PC-3 (cell line): ENCODE measurements at places on chromosomes 16 and 17. TPM values are rescaled to one million over a fixed set of nuclear protein-coding genes. Genes with fewer than 3 reads are reported as not detected.

Gene TEX19
- 0.46 and 1.2 TPM in 2 replicates for total RNA-seq

DNA sequence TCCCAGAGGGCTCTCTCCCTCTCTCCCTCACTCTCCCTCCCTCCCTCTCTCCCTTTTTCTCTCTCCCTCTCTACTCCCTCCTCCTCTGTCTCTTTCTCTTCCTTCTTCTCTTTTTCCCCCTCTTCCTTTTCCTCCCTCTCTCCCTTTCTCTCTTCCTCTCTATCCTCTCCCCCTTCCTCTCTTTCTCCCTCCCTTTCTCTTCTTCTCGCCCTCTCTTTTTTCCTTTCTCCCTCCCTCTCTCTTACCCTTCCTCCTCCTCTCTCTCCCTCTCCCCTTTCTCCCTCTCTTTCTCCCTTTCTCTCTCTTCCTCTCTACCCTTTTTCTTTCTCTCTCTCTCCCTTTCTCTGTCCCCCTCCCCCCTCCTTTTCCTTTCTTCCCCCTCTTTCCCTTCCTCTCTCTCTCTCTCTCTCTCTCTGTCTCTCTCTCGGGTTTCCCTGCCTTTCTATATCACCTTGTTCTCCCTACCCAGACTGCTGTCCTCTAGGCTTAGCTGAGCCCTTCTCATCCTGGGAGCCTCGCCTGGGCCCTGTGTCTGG, 25.8 kb upstream of the TMEM220 start:
- no peak for DNase-seq
- no peaks in the 10 kb centered on the region for H3K36me3 ChIP-seq

GRCh38 chr16:48540222-48540900, 69.6 kb downstream of the N4BP1 start:
- DNase-seq = no peak
- no peak overlapping the region for H3K27ac ChIP-seq
- no peak overlapping the region for H3K4me3 ChIP-seq
- no peaks in the 10 kb centered on the region for H3K27me3 ChIP-seq

DNA sequence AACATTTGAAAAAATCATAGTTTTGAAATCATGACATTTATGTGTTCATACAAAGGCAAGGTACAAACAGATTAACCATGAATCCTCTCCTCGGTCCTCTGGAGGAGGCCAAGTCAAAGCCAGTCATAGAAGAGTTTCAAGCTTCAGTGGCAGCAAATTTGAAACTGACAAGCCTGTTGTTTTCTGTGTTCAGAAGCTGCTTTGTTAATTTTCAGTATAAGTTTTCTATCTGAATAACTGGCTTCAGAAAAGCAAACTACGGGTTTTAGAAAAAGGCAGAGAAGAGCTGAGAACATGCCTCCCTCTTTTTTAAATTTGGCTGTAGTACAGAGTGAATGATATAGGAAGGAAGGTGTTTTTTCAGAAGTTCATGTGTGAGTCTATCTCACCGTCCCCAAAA, 79.6 kb upstream of the CLEC18B start:
- no peaks in the 10 kb centered on the region for H3K27me3 ChIP-seq
- H3K27ac ChIP-seq = no peak overlapping the region
- no peaks in the 10 kb centered on the region; the same call in 1 of the 2 replicates for H3K36me3 ChIP-seq
- no peak for DNase-seq
- H3K4me1 ChIP-seq = no peaks in the 10 kb centered on the region
- H3K4me3 ChIP-seq = no peak overlapping the region

Gene C17orf58
- 13.2 and 25.3 TPM in 2 replicates for total RNA-seq

DNA sequence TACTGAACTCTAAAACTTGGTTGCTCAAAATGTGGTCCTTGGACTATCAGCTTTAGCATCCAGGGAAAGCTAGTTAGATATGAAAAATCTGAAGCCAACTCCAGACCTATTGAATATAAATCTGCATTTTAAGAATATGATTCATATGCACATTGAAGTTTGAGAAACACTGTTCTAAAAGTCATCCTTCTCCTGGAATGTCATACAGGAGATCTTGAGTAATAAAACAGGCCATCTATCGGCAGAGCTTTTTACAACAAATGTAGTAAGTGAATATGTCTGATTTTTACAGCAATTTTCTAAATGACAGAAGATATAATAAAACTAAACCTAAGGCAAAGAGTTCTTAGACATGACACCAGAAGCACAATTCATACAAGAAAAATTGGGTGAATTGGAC, 140.4 kb downstream of the PMP22 start:
- H3K27ac ChIP-seq = no peak overlapping the region
- no peaks in the 10 kb centered on the region for H3K36me3 ChIP-seq
- no peaks in the 10 kb centered on the region for H3K4me1 ChIP-seq
- H3K27me3 ChIP-seq = peaks cover 76% of the 10 kb centered on the region

DNA sequence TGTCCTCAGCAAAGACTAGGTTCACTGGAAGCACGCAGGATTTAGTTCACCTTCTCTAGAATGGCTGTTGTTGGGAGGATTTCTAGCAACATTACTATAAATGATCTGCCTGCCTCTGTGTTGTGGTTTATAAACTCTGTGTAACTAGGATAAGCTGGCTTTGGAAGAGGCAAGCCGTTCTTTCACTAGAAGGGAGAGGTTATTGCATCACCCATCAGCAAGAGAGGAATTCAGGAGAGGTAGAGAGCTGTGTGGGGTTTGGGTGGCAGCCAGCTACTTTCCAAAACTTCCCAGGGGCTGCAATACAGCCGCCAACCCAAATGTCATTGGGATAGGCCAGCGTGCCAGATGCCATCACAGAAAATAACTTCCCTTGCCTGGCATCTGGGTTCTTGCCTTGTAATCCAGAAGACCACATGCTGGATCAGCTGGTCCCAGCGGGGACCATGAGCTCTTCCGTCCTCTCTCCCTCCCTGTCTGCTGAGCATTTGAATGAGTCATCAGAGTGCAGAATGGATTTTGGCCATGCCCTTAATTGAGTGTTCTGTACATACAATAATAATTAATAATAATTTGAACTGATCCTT, 95.7 kb upstream of the RBFOX1 start:
- no peaks in the 10 kb centered on the region for H3K4me1 ChIP-seq
- H3K27me3 ChIP-seq = no peaks in the 10 kb centered on the region

Gene CCL16
- total RNA-seq = not detected in 2 replicates

Gene MED31
- 18.8 and 19.1 TPM in 2 replicates for total RNA-seq

Gene NRN1L
- not detected in 2 replicates for total RNA-seq

GRCh38 chr17:66087073-66087472, 104.9 kb downstream of the CEP112 start:
- no peaks in the 10 kb centered on the region for H3K27me3 ChIP-seq
- no peaks in the 10 kb centered on the region for H3K4me1 ChIP-seq
- H3K36me3 ChIP-seq = no peaks in the 10 kb centered on the region; the same call in 1 of the 2 replicates

DNA sequence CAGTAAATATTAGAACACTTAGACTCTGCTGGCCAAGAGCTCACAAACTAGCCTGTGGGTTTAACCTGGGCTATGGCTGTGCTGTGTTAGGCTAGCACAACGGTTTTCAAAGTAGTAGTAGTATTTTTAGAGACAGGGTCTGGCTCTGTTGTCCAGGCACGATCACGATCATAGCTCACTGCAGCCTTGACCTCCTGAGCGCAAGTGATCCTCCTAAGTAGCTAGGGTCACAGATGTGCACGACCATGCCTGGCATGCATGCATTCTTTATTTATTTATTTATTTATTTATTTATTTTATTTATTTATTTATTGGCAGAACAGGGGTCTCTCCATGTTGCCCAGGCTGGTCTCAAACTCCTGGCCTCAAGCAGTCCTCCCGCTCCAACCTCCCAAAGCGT, 10.3 kb downstream of the MRPL27 start:
- H3K4me3 ChIP-seq = no peak overlapping the region
- no peaks in the 10 kb centered on the region for H3K4me1 ChIP-seq
- DNase-seq = no peak
- H3K27me3 ChIP-seq = no peaks in the 10 kb centered on the region

Gene MT1G
- total RNA-seq = not detected in 2 replicates

Gene CEP20
- total RNA-seq = 25.9 and 37.0 TPM in 2 replicates

- H3K27me3 ChIP-seq = no peaks in the 10 kb centered on the region
- H3K36me3 ChIP-seq = peaks cover 10% of the 10 kb centered on the region; the same call in 1 of the 2 replicates
- no peak for DNase-seq
- no peak overlapping the region for H3K4me3 ChIP-seq
- no peak overlapping the region for H3K27ac ChIP-seq
These were observed 480 bp upstream of the PROCA1 start for GRCh38 chr17:28712032-28712704.

- H3K36me3 ChIP-seq = no peaks in the 10 kb centered on the region
- peaks cover 36% of the 10 kb centered on the region for H3K27me3 ChIP-seq
- DNase-seq = no peak
- H3K4me1 ChIP-seq = no peaks in the 10 kb centered on the region
- H3K27ac ChIP-seq = no peak overlapping the region
- H3K4me3 ChIP-seq = no peak overlapping the region
These were observed 182.0 kb downstream of the IRF8 start for GRCh38 chr16:86080982-86081381.

Gene PRSS27
- 1.2 TPM in 1 of 2 replicates, not detected in the other for total RNA-seq

DNA sequence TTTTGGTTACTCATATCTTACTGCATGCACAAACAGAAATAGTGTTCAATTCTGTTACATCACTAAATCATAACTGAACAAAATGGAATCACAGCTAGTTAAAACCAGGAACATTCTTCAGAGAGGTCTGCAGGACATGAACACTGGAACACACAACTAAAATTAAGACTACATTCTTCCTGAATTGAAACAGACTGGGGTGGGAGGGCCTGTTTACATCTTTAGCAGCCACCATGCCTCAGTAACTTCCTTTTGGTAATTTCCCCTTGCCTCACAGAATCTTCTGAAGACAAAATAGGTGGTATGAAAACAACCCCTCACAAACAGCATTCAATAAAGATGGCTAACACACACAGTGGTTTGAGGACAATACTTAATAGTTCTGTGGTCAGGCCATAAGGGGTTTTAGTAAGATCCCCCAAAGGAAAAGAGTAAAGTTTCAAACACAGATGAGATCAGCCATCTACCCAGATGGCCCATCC, 6.5 kb downstream of the MARF1 start:
- H3K4me1 ChIP-seq = peaks cover 5% of the 10 kb centered on the region
- H3K27ac ChIP-seq = no peak overlapping the region
- DNase-seq = no peak

Gene LLGL2
- 92.9 and 122 TPM in 2 replicates for total RNA-seq

- DNase-seq = peak; percentile 95
- H3K36me3 ChIP-seq = peaks cover 22% of the 10 kb centered on the region
- peaks cover 79% of the 10 kb centered on the region for H3K4me1 ChIP-seq
- peak overlapping the region; percentile 90 for H3K4me3 ChIP-seq
- H3K27me3 ChIP-seq = no peaks in the 10 kb centered on the region
These were observed 870 bp upstream of the ITGA3 start for GRCh38 chr17:50055055-50055425.

DNA sequence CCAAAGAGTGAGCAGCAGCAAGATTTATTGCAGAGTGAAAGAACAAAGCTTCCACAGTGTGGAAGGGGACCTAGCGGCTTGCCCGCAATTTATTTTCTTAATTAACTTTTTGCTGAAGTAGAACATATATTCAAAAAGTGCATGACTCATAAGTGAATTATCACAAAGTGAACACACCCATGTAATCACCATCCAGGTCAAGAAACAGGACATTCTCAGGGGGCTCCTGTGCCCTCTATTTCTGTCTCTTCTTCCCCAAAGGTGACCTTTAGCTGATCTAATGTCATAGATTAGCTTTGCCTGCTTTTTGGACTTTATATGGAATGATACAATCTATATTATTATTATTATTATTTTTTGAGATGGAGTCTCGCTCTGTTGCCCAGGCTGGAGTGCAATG, 19.9 kb downstream of the ERAL1 start:
- no peaks in the 10 kb centered on the region for H3K27me3 ChIP-seq
- 0 out of 2 replicates have a peak, but pooled peaks cover 4% of the 10 kb centered on the region for H3K4me1 ChIP-seq
- H3K4me3 ChIP-seq = no peak overlapping the region
- DNase-seq = no peak

DNA sequence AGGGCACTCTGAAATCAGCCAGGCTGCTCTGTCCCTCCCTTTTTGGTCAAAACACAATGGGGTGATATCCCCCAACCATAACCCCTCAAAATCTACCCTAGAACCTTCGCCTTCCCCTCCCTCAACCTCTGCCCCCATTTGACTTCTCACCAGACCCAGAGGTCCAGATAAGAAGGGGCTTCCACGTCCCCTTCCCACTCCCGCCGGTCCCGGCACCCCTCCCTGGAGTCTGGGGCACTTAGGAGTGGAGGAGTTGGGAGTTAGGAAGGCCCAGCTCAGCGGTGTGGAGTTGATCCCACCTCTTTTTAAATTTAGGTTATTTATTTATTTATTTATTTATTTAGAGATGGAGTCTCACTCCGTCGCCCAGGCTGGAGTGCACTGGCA, 619 bp upstream of the TMEM92 start:
- peak overlapping the region; percentile 76 for H3K4me3 ChIP-seq
- no peaks in the 10 kb centered on the region for H3K27me3 ChIP-seq
- no peak for DNase-seq
- no peak overlapping the region for H3K27ac ChIP-seq
- peaks cover 50% of the 10 kb centered on the region for H3K4me1 ChIP-seq

DNA sequence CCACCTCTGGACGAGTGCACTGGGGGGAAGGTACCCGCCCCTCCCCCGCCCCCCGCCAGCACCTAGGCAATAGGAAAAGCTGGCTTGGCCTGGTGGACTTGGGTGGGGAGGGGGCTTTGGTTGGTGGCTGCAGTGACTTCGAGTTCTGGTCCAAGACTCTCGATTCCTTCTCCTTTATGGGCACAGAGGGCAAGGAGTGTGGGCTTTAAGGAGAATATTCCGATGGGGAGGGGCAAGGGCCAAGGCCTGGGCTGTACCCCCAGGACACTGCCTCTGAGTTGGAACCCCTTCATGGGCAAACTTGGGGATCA, 409 bp downstream of the ACSF2 start:
- no peaks in the 10 kb centered on the region for H3K36me3 ChIP-seq
- H3K27me3 ChIP-seq = no peaks in the 10 kb centered on the region
- peaks cover 61% of the 10 kb centered on the region for H3K4me1 ChIP-seq
- peak overlapping the region; percentile 83 for H3K4me3 ChIP-seq
- no peak for DNase-seq

GRCh38 chr16:59758848-59759247, 1024.7 kb upstream of the GOT2 start:
- no peaks in the 10 kb centered on the region; the same call in 1 of the 2 replicates for H3K27me3 ChIP-seq
- H3K4me1 ChIP-seq = no peaks in the 10 kb centered on the region
- H3K36me3 ChIP-seq = no peaks in the 10 kb centered on the region
- H3K4me3 ChIP-seq = no peak overlapping the region
- DNase-seq = peak; percentile 38
- no peak overlapping the region for H3K27ac ChIP-seq

DNA sequence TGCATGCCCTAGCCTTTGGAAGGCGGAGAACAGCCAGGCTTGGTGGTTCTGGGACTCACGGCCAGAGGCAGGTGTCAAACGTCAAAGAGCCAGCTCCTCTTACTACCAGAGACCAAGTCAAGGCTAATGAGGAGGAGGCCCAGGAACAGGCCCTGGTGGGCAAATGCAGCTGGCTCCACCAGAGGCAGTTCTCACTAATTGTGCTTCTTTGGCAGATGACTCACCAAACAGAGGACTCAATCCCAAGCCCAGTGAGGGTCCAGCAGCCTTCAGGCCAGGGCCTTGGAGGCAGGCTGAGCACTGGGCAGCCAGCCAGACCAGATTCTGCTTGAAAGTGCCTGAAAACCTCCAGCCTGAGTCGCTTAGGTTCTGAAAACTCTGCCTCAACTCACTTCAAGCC, 336.5 kb upstream of the CDH5 start:
- no peaks in the 10 kb centered on the region for H3K27me3 ChIP-seq
- 0 out of 2 replicates have a peak, but pooled peaks cover 8% of the 10 kb centered on the region for H3K4me1 ChIP-seq
- no peak overlapping the region for H3K27ac ChIP-seq
- H3K36me3 ChIP-seq = no peaks in the 10 kb centered on the region

GRCh38 chr17:73533781-73534180, 110.5 kb downstream of the SDK2 start:
- no peaks in the 10 kb centered on the region for H3K36me3 ChIP-seq
- H3K27me3 ChIP-seq = peaks cover 91% of the 10 kb centered on the region
- no peak overlapping the region for H3K27ac ChIP-seq
- H3K4me3 ChIP-seq = no peak overlapping the region
- no peaks in the 10 kb centered on the region for H3K4me1 ChIP-seq

- H3K36me3 ChIP-seq = no peaks in the 10 kb centered on the region
- no peak overlapping the region for H3K4me3 ChIP-seq
- no peaks in the 10 kb centered on the region for H3K27me3 ChIP-seq
- peaks cover 13% of the 10 kb centered on the region; the same call in 1 of the 2 replicates for H3K4me1 ChIP-seq
- no peak for DNase-seq
These were observed 13.0 kb upstream of the HOXB9 start for GRCh38 chr17:48639136-48639535.
